ENCODE measurements at places on chromosomes 2 and 18.

GRCh38 chr2:196511258-196512168 lies 128.0 kb upstream of the CCDC150 start:
- no peak for DNase-seq

GRCh38 chr2:147588191-147588590 lies 256.6 kb upstream of the ACVR2A start:
- no peak for DNase-seq

DNA sequence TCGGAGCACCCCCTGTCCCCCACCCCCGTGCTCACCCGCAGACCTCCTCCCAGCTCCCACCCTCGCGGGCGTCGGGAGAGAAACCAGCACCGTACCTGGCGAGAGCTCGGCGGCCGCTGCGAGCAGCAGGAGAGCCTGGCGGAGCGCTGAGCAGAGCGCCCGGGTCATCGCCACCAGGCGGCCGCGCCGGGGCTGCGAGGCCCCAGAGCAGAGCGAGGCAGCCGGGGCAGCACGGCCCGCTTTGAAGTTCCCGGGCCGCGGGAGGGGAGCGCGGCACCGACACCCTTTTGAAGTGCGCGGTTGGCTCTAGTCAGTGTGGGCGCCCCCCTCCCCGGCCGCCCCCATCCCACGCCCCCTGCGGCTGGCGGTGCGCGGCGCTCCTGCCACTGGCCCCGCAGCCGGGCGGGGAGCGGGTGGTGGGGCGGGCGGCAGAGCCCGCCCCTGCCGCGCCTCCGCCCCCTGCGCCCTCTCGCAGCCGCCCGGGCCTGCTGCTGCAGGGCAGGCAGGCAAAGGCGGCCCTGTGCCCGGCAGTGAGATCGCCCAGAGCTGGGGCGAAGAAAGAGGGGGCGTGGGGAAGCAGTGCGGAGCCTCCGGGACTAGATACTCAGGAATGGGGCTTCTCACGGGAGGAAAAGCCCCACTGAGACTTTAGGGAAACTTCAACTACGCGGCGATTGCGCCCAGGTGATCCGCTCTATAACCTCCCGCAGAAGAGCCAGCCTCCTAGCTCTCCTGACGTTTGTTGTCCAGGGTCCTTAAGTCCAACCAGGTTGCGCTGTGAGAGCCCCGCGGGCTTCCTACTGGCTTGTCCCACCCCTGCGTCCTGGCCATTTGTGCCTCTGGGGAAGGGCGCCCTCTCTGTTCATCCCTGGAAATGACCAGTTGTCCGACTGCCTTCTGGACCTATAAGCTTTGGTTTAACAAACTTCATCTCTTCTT lies at the start of gene ACVR1C:
Gene ACVR1C (minus strand): TSS at position 388 of the 939 bp plus-strand sequence. CDS start 220 bp downstream, at position 168.
- DNase-seq: peak; percentile 64

DNA sequence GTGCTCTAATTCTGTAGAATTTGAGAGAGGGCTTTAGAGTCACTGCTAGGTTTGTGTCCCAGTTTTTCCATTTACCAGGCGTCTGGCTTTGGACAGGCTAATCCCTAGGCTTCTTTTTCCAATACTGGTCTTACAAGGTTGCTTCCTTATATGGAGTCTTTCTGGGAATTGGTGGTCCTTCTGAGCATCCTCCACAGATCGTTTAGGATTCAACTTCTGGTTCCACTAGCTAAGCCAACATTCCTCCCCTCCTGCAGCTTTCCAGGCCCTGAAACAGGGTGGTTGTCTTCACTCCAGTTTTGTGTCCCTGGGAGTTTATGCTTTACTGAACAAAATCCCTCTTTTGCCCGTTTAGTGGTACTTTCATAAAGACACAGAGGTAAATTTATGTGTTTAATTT lies 170.6 kb downstream of the CERS6 start:
- DNase-seq: no peak

- peak; percentile 1 for DNase-seq
Measured at GRCh38 chr2:148926981-148927401, 52.0 kb downstream of the KIF5C start.

DNA sequence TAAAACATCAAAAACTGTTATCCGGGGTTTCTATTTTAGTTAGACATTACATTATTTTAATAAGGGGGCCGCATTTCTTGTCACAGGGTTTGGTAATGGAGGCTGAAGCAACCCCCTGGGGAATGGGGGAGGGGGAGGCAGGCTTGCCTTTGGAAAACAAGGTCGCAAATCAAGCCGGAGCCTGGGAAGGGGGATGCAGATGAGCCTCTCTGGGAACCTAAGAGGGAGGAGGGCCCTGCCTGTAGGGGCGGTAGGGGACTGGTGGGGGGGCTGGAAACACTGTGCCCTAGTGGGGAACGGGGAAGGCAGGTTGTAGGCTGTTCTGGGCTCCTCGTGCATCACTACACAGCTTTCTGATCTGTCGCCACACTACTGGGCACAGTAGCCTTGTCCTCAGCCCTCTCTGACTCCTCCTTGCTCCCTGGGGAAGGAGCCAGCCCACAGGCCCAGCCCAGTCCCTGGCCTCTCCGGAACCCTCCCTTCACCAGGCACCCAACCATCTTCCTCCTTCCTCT lies 170.2 kb upstream of the SMAD2 start:
- no peak for DNase-seq

GRCh38 chr2:62568983-62569837 lies 63.2 kb upstream of the TMEM17 start:
- DNase-seq: no peak

DNA sequence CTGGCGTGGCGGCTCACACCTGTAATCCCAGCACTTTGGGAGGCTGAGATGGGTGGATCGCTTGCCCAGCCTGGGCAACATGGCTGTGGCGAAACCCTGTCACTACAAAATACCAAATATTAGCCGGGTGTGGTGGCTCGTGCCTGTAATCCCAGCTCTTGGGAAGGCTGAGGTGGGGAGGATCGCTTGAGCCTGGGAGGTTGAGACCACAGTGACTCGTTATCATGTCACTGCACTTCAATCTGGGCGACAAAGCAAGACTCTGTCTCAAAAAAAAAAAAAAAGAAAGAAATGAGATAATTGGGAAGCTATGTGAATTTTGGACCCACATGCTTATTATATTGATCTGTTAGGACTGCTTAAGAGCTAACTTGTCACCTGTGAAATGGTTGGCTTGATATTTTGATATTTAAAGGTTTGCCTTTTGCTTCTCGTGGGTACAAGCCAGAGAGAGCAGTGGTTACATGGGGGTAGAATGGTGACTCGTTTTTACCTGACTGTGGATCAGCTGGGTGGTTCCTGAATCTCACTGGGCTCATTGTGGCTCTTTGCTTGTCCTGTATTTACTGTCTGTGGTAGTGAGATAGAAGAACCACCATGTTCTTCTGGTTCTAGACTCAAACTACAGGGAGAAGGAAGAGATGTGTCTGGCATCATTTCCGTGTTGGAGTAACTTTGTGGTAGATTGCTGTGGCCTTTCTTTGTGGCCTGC lies 28.9 kb downstream of the ZNF532 start:
- no peak for DNase-seq

- no peak for DNase-seq
Measured at GRCh38 chr18:52322307-52322706, 17.7 kb upstream of the DCC start.

DNA sequence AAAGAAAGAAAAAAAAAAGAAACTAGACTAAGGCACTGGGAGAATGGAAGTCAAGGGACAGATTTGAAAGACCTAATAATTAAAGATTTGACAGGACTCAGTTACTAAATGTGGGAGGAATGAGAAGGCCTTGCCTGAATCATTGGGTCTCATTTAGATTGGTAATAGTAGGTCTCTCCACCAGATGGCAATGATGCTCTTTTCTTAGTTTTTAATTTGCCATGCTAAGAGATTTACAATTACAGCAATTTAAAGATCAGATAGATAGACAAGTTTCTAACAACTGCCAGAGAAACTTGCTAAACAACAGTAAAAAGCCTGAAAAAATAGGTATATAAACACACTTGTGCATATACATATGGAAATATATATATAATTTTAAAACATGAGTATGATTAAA lies 153.0 kb downstream of the TMEM247 start:
- DNase-seq: no peak

- DNase-seq: no peak
Measured at GRCh38 chr2:230798769-230799399, 65.9 kb upstream of the ITM2C start.

- DNase-seq: no peak
Measured at GRCh38 chr2:201420442-201421113, 30.7 kb downstream of the TRAK2 start.

DNA sequence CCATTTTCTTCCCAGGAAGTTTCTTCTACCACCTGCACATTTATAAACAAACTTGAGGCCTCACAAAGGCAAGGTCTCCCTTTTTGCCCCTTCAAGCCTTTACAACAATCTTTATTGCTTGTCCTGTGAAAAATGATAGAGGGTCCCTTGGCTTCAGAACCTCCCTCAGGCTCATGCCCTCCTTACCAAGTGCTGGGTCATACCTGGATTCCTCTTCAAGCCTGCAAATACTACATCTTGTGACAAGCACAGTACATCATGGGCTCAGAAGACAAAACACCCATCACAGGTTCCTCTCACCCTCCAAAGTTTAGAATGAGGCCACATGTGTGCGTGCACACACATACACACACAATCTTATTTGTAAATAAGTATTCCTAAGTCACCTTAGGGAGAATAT lies 9.1 kb downstream of the CAPN14 start:
- DNase-seq: no peak

- DNase-seq: no peak
Measured at GRCh38 chr18:77059294-77059916, 73.2 kb downstream of the MBP start.

DNA sequence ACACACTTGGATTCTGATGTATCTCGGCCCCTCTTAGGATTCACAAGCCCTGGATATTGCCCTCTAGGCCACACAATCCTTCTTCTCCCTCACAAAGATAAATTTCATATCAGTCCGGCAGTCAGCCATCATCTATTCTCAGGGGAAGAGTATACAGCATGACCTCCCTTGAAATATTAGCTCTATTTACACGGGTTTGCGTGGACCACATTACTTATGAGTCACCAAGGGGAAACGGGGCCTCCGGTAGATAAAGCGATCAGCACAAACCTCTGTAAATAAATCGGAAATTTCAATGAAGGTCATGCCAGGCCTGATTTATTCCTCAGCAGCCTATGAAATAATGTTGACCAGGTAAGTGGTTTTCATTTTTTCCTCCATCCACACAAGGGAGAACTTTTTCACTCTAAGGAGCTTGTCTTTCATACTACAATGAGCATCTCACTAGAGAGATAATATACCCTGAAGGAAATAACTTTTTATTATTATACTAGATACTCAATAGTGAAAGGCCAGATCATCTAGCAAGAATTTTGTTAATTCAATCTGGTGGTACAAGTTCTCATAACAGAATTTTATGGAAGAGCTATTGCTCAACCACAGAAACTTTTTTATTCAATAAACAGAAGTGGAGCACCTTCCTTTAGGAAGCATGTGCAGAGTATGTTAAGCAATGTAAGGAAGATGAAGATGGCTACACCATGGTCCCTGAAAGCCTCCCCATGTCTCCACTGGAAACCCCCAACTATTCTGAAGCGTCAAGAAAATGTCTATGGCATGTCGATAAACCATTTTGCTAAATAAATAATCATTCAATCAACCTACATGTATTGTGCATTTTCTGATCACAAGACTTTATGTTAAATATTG lies 125.2 kb upstream of the PIK3C3 start:
- no peak for DNase-seq

DNA sequence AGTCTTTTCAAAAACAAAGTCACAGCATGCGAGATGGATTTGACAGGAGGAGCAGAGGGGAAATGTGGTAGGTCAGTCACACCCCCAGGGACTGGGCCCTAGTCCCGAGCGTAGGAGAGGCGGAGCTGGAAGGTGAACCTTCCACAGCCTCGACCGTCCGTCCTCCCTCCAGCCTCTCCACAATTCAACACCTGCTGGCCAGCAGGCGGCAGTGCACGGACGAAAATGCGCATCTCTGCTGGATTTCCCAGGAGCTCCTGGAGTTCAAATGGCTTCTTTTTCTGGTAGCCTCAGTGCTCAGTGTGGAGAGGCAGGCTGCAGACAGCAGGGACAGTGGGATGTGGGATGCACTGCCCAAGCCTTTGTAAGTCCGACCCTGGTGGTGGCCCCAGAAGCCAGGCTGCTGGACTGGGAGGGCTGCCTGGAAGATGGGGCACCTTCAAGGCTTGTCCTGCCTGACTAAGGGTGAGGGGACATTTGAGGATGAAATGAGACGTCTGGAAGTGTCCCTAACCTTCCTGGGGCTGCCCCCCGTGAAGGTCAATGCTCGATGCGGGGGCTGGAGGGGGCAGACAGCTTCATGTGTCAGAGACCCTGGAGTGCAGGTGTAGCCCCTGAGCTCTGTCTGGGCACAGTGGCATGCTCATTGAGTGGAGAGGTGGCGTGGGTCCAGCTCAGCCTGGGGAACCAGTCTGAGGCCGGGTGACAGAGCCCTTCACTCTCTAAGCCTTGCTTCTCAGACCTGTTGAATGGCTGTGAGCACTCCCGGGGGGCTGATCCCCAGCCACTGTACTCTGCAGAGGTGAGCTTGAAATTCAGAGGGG lies 189.5 kb downstream of the TFCP2L1 start:
- no peak for DNase-seq

- DNase-seq: no peak
Measured at GRCh38 chr18:59671551-59671950, 25.7 kb downstream of the CCBE1 start.

DNA sequence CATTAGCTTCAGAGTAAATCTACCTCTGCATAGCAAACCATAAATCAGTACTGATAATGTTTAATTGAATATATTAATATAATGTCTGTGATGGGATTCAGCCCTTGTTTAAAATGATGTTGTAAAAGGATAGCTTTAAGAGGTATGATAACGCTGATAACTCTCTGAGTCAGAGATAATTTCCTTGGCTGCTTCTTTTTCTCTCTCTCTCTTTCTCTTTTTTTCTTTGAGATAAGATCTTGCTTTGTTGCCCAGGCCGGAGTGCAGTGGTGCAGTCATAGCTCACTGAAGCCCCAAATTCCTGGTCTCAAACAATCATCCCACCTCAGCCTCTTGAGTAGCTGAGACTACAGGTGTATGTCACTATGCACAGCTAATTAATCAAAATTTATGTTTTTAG lies 35.7 kb downstream of the CDH7 start:
- DNase-seq: no peak

DNA sequence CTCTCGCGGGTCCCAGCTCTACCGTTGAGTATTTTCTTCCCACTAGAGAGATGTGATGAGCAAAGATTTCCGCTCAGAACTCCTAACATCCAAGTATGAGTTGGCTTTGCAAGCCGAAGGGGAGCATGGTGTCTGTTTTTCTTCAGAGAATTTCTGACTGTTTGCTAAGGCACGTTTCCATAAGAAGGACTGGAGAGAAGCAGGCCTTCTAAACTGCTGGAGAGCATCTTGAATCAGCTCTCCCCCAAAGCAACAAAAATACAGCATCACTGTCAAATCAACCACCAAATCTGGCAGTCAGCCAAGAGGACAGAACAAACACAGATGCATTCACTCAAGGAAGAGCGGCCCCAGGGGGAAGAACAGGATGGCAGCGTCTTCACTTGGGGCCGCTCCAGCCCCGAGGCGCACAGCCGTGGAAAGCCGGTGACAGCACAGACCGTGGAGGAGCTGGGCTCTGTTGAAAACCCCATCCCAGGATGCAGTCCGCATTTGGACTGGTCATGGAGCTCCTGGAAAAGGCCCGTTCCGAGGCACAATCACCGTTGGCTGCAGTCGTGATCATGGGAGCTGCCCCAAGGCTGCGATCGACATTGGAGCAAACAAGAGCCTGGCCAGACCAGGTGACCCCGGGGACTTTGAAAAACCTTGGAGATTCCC lies 101.4 kb downstream of the NFATC1 start:
- no peak for DNase-seq
